Right lobe of liver (tissue), 6 donors: ENCODE measurements at places on chromosomes 6 and 20. TPM values are rescaled to one million over a fixed set of nuclear protein-coding genes. Genes with fewer than 3 reads are reported as not detected.

DNA sequence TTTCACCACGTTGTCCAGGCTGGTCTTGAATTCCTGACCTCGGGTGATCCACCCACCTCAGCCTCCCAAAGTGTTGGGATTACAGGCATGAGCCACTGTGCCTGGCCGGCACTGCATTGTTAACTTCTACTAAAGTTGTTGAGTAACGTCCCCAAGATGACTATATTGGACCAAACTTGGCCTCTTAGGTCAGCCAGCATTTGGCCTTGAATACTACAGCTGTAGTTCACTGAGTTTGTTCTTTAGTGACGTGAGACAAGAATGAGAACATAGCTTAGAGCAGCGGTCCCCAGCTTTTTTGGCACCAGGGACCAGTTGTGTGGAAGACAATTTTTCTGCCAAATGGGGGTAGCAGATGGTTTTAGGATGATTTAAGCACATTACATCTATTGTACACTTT, 237.1 kb downstream of the TBC1D7 start:
- no peak for DNase-seq

- no peak for DNase-seq
Observed at GRCh38 chr6:158278004-158278403, 34.3 kb upstream of the TULP4 start.

SOX18 gene
- total RNA-seq, result 6.6 TPM

GRCh38 chr6:166955865-166956443, 396 bp downstream of the RNASET2 start:
- DNase-seq, result no peak

DNA sequence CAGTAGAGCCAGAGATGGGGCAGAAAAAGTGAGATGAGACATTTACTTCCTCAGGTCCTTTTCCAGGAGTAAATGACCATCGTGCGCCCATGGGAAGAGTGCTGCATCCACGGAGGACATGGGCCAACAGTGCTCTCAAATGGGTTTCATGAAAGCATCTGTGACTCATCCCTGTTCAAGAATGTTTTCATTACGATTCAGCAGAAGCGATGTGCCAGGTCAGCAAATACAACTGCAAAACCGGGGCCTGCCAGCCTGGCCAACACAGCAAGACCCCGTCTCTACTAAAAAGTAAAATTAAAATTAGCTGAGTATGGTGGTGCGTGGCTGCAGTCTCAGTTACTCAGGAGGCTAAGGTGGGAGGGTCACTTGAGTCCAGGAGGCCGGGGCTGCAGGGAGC, 125.1 kb downstream of the LY86 start:
- DNase-seq, result no peak

DNA sequence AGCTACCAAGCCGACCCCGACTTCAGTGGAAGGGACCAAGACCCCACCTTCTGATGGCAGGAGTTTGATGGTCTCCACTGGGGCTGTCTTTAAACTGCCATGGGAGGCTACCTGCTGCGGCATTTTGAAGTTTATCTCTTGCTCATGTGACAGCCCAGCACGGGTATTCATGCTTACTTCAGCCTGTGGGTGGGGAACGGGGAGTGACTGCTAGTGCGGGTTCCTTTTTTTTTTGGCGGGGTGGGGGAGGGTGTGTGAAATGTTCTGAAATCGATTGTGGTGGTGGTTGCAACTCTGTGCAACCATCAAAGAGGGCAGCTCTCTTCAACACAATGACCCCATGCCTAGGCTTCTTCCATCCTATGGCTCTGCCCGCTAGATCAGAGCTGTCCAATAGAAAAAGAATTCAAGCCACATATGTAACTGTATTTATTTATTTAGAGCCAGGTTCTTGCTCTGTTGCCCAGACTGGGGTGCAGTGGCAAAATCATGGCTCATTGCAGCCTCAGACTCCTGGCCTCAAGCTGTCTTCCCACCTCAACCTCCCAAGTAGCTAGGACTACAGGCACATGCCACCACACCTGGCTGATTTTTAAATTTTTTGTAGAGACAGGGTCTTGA, 53.7 kb downstream of the PPP1R16B start:
- DNase-seq, result no peak

ULBP1 gene
- total RNA-seq, result 0.24 TPM

GRCh38 chr20:4912380-4913142, 88.7 kb downstream of the SLC23A2 start:
- DNase-seq, result no peak

RHAG gene
- 0.98 TPM for total RNA-seq

LAMP5 gene
- not detected for total RNA-seq

PBOV1 gene
- total RNA-seq, result not detected

DNA sequence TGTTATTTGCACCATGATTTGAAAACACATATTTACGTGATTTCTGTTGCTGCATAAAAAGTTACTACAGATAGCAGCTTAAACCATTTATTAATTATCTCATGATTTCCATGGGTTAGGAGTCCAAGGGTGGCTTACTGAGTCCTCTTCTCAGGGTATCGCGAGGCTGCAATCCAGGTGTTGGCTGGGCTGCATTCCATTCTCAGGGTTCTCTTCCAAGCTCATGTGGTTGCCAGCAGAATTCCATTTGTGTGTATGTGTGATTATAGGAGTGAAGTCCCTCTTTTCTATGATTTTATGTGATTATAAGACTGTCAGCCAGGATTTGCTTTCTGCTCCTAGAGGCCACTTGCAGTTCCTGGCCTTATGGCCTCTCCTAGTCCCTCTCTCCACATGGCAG, 135.1 kb downstream of the FAM83B start:
- no peak for DNase-seq

CEP57L1 gene
- total RNA-seq, result 8.3 TPM

PDYN gene
- not detected for total RNA-seq

DNA sequence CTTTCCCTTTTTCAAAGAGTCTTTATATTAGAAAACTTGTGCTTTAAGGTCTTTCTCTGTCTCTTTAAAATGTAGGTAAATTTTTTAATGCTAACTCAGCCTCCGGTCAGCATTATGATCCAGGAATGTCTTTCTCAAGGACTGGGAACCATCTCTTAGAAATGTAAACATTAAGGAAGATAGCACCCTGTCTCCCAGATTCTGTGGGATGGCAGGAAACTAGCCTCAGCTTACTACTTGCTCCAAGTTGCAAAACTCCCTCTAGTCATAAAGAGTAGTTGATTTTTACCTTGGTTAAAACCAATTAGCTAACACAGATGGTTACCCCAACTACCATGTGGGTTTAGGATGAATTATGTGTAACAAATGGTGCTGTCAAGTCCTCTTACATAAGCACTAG, 4.7 kb upstream of the TAAR1 start:
- no peak for DNase-seq

DNA sequence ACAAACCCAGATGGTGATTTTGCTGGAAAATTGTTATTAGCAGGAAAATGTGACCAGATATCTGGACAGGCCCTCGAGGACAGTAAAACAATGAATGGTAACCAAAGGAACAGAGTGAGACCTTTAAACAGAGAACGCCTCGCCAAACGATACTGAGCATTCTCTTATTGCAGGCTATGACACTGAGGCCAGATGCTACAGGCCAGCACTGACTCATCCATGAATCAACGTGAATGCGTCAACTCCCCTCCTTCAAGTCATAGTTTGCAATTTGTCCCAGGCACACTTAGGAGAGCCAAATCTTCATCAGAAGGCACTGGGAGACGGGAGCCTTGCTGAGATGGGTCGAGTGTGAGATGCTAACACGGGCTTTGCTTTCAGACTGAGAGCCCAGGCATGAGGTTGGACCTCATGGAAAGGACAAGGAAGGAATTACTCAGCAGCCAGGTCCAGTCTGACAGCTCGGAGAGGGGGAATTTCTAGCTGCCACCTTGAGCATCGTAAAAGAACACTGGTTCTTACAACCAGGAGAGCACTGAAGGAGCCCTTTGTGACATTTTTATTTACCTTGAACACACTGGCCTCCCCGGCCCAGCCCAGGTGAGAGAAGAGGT, 60.7 kb downstream of the BMP7 start:
- no peak for DNase-seq

NUS1 gene
- 23.4 TPM for total RNA-seq

- DNase-seq, result no peak
Observed at GRCh38 chr6:155352811-155353210, 38.5 kb upstream of the TFB1M start.

DNA sequence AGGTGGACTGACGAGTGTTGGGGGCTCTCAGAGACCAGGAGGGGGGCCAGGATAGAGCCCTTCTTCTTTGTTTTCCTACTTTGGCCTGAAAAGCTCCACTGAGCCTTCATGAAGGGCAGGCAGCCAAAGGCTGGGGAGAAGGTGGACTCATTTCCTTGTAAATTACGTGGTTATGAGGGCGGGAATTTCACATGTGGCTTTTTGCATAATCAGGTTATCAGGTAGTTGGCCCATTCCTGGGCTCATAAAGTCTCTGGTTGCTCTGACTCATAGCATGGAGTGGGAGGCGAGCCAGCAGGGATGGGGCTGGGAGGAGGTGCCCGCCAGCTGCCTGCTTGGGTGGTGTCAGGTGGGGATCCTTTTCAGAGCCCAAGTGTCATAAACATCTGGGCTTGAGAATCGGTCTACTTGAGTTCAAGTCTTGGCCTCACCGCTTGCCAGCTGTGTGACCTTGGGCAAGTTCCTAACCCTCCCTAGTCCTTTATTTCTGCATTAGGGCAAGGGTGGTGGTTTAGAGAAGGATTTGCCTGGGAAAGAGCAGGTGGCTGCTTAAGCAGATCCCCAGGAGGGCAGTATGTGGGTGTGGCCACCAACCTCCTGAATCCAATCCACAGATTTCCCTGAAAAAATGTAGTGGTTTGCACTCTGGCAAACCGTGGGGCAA, 26.5 kb upstream of the RNF24 start:
- no peak for DNase-seq

- DNase-seq, result no peak
Observed at GRCh38 chr20:34373445-34373844, 10.4 kb downstream of the ITCH start.

GRCh38 chr6:136594671-136595070, 44.4 kb upstream of the MAP7 start:
- DNase-seq, result no peak

DNA sequence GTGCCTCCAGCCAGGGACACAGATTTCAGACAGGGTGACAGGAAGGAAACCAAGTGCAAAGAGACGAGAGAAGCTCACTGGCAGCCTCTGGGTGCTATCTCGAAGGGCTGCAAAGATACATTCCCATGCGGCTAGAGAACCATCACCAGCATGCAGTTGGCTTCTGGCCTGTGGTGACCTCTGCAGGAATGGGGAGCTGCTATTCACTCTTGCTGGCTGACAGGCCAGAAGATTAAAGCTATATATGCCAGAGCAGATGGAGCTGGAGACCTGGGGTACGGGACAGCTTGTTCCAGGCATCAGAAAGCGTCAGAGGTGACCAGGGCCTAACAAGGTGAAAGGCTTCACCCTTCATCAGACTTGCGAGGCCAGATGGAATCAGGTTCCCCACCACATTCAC, 20.0 kb downstream of the MAP1LC3A start:
- DNase-seq, result no peak

DNA sequence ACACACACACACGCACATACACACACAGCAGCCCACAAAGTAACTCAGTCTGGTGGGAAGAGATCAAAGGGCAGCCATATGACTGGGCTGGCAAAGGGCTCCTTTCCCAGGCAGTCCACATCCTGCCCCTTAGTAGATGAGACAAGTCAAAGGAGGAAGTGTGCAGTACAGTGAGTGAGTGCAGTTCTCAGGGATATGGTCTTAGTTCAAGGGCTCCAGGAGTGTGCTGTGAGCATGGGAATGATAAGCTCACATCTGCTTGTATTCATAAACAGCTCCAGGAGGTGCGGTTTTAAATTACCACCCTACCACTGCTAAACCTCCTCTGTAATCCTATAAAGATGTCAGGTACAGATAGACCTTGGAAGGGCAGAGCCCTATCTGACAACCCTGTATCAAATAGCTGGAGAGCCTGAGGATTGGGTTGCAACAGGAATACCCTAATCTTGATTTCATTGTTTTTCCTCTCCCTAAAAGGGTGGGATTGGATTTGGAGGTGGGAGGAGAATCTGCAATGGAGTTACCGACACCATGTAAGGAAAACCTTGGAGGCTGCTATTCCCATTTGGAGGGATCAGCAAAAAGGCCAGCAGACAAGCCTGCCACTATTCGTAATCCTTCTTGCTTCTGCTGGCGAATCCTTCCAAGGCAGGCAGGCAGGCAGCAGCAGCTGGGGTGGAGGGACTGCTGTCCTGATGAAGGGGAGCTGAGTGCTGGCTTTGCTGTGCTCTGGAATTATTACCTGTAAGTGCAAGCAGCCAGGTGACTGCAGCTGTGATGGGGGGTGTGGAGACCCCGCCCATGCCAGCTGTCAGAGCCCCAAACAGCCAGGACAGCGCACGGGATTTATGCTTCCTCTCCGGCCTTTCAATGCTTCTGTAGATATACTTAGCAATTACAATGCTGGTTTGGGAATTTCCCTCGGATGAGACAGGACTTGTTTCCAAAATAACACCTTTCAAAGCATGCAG, 342.7 kb downstream of the PRL start:
- DNase-seq, result no peak

DNA sequence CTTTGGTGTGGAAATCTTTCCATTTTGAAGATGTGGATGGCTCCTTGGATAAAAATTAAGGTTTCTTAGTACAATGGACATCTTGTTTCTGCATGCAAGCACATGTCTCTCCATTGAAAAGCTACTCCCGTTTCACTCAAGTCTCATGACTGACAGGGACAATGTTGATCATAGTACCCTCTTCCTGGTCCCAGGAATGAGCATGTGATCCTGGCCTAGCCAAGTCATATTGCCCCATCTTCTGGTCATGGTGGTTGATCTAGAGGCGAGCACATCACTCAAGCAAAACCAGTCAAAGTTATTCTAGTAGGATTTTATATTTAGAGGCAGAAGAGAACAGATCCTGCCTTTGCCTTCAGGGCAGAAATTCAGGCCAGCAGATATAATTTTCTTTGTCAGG, 12.2 kb upstream of the CBLN4 start:
- no peak for DNase-seq

DNA sequence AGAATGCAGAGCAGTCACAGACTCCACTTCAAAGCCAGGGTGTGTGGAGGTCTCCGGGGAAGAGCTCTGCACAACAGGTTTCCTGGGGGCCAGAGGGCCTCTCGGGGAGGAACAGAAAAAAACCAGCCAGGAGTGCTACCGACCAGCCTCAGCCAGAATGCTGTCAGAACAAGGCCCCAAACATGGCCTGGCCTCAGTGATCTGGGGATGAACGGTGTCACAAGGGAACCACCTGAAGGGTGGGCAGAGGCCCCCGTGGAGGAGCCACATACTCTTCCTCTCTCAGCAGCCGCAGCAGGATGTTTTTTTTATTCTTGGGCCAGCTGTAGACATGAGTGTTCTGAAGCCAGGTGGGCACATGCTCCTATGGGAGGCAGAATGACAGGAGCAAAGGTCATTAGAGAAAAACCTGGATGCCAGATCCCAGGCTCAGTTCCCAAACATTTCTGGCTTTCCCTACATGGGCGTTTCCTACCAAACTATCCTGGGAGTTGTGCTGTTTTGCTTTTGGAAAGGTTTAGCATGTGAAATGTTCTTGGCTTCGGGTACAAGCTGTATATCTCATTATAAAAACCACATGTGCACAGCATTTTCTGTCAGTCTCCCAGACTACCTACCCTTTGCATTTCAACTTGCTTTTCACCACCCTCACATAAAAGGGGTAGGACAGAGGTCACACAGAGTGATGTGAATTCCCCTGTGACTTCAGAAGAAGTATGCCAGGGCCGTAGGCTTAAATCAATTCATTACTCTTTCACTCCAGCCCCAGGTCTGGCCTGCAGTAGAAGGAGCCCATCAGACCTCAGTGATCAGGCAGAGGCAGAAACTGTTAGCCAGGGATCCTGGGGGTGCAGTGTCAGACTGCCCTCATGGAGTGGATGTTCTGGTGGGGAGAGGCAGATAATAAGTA, 46.2 kb downstream of the TRAF3IP2 start:
- DNase-seq, result peak; percentile 39

GSTA2 gene
- 9.1 TPM for total RNA-seq
